ENCODE measurements at places on chromosomes 3 and 15.

GRCh38 chr15:83887961-83888360 is 234.0 kb downstream of the ADAMTSL3 start:
- no peak for DNase-seq

DNA sequence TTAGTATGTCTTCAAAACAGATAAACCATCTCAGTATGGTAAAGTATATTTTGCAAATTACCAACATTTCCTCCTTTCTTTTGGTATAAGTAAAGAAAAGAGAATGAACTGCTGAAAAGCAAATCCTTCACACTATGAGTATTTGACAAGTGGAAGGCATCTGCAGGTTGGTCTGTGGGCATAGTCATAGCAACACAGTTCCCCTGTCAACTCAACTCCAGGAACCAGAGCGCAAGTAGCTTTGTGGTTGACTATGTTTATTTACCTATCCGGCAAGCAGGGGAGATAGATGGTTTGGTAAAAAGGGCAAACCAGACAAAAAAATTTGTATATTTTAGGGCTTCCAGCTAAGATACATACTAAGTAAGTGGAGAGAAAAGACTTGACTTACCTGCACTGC is 88.3 kb upstream of the PPIB start:
- no peak for DNase-seq

DNA sequence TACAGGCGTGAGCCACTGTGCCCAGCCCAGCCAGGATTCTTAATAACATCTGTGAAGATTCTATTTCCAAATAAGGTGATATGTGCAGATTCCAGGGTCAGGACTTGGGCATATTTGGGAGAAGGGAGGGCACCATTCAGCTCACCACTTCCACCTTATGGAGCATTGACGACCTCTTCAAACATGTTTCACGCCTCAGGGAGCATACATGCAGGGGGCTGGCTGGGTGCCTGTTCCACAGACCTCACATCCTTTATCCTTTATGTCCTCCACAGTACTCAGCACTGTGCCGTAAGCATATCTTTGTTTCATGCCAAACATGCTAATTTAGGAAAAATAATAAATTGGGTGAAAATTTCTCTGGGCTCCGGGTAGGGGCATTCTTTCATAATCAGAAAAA is 229.0 kb downstream of the THSD4 start:
- DNase-seq = no peak

GRCh38 chr3:94524102-94524919 is 461.4 kb downstream of the NSUN3 start:
- peak; percentile 8 for DNase-seq

DNA sequence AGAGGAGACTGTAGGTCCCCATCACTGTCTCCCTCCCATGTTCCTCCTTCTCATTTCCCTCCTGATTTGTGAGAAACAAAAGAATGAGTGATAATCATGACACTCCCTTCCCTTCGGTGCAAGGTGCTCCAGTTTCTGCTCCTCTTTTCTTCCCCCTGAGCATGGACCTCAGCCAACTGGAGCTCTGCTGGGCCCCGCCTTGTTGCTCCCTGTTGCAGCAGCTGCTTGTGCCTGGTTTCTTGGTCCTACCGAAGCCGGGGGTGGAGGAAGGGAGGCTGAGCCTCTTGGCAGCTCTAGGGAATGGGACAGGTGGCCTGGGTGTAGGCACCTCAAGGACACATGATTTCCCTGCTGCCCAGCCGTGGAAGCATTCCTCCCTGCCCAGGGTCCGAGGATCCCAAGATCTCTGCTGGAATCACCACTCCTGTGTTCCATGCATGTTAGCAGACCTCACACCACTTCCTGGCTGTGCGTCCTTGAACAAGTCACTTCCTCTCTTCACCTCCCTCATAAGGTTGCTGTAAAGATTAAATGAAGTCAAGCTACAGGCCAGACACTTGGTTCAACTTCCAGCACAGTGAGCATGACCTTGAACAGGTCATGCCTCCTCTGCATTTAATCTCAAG is 131.6 kb upstream of the ABHD17C start:
- no peak for DNase-seq

- DNase-seq = no peak
Observed at GRCh38 chr3:101762041-101762646, 16.9 kb upstream of the NXPE3 start.

- DNase-seq = no peak
Observed at GRCh38 chr3:11155341-11156025, 1.2 kb downstream of the HRH1 start.

DNA sequence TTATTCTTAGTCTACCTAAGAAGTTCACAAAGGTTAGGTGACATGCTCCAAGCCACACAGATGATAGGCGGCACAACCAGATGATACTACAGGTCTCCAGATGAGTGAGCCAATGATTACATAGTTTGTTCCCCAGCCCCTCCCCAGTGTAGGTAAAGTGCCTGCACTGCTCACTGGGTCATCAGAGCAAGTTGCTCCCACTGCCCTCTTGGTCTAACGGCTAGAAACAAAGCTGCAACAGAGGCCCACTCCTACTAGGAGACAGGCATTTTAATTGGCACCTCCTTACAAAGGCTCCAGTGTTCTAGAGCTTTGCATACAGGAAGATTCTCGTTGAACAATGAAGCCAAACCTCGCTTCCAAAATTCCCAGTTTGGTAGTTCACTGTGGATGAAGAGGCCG is 47.3 kb downstream of the TMEM44 start:
- DNase-seq = no peak

DNA sequence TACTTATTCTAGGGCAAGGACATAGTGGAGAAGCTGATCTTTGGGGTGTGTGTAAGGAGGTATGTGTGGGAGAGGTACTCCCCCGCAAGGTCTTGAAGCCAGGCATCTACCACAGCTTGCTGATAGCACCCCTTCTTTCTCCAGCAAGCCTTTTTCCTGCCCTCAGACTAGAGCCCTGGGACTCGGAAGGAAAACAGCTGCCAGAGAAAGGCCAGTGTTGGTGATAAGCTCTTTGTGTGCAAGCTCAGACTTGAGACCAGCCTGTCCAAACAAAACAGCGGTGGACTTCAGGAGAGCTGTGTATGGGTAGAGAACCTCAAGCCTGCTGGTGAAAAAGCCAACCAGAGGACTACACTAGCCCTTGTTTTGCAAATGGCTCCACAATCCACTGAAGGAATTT is 1028.6 kb downstream of the MCTP2 start:
- DNase-seq = no peak

DNA sequence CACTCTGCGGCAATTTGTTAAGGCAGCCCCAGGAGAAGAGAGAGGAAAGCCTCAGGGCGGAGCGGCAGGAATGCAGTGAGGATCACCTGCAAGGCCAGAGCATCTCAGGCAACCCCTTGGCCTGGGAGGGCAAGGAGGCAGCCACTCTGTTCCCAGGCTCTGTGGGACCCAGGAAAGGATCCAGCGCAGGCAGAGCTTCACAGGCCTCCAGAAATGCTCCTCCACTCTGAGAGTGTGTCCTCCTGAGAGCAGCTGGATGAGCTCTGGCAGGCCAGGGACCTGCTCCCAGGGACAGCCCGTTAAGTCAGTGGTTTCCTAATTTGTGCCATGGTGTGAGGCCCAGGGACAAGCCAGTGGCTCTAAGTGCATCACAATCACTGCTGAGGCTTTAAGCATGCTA is 35.2 kb downstream of the RAB6B start:
- DNase-seq = no peak

DNA sequence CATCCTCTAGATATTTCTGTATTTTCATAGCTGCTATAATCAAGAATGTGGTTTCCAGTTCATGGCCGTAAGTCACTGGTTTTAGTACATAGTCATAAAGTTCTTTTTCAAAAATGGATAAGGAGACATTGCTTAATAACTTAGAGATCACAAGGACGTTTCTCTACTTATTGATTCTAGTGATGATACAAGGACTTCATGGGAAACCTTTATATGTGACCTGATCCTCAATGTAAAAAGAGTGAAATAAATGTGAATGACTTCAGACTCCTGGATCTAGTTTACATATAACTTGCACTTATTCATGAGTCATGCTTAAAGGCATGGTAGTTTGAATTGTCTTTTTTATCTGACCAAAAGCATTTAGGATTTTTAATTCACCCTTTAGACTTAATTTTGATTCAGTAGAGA is 35.2 kb downstream of the TSC22D2 start:
- DNase-seq = no peak

DNA sequence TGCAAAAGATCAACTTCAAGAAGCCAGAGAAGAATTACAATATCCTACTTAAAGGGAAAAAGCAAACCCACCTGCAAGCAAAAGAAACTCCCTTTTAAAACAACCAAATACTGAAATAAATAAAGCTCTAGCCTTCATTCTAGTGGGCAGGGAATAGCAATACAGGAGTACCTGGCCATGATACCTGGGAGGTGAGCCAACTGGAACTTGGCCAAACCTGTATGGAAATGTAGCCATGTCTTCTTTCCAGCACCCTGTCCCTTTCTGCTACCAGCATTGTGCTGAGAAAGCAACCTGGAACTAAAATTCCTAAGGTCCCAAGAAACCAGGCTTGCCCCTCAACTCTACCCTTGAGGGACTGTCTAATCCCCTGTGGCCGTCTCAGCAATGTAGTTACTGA is 530.0 kb downstream of the EPHB1 start:
- no peak for DNase-seq

DNA sequence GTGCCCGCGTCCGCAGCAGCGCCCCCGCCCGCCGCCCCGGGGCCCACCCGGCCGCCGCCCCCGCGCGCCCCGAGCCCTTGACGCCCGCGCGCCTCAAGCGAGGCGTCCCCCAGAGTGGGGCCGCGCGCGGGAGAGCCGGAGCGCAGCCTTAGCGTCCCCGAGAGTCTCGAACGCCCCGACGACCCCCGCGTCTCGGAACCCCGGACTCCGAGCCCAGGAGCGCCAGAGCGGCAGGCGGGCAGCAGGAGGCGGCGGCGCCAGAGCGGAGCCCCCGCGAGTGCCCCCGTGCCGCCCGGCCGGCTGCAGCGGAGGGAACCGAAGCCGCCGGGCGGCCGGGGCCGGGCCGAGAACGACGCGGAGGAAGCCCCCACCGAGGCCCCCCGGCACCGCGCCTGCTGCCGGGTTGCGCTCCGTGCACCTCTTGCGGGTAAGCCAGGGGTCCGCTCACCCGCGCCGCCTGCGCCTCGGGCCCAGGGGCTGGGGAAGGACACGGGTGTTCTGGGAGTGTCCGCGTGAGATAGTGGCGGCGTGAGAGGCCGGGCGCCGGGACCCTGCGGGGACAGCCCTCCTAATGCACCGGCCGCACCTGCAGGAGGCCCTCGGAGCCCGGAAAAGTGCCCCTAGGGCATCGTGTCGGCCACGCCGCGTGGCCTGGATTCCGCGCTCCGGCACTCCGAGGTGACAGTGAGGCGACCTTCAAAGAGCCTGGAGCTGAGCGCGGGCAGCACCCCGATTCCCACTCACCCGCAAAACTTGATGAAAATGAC is 52.0 kb upstream of the ULK4 start:
- DNase-seq = no peak

DNA sequence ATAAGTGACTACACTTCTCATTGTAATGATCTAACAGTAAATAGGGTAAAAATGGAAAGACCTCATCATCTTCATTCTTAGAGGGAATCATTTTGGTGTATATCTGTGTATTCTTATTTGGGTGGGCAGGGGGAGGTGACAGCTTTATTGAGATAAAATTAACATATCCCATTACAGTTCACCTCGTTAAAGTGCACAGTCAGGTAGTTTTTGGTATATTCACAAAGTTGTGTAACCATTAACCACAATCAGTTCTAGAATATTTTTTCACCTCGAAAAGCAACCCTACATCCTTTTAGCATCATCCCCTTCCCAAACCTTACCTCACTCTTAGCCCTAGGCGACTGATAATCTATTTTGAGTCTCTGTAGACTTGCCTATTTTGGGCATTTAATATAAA is 8.1 kb downstream of the PIAS1 start:
- no peak for DNase-seq

DNA sequence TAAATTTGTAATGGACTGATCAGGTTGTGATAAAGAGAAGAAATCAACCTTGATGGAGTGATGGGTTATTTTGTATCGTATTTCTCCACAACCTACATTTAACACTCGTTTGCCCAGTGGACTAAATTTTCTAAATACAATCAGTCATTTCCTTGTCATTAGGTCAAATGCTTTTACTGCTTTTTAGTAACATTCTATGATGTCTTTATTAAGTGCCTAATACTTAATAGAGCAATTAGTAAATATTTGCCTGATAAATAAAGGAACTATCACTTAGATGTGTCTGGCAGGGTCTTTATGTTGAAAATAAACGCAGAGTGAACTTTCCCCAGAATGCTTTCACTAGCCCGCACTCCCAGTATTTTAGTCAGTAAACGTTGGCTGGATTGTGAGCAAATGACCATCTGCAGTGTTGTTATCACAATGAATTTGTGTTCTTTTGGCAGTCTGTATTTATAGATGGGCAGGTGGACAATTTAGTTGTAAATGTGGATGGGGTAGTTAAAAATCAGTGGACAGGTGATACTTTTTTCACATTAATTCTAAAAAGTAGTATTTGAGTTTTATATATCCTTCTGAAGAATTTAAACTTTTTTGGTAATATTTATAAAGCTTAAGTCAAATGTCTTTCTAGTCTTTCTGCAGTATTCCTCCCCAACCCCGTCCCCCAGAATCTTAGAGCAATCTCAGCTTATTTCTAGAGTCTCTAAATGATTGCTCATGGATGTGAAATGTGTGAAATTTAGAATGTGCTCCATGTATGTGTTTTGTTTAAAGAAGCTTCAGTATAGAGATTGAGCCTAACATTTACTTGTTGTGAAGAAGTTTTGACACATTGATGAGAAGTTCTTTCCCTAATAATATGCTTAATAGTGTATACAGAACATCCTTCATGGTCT is 4.9 kb downstream of the USP3 start:
- DNase-seq = no peak

- DNase-seq = peak; percentile 47
Observed at GRCh38 chr3:128011140-128011539, 41.1 kb upstream of the SEC61A1 start.

DNA sequence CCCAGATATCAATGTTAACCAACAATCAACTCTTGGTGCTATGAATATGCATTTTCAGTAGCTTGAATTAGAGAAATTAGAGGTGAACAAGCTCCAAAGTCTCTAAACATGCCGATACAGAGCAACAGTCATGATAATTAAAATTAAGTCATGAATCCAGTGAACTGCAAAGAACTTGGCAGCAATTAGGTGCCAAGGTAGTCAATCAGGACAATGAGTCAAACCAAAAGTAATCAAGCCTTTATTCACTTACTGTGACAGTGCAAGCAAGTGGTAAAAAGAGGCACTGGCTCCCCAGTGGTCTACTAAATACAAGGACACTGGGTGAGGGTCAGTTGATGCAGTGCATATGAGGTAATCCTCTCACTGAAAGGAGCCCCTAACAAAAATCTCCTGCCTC is 1.8 kb downstream of the ZNF770 start:
- DNase-seq = no peak

DNA sequence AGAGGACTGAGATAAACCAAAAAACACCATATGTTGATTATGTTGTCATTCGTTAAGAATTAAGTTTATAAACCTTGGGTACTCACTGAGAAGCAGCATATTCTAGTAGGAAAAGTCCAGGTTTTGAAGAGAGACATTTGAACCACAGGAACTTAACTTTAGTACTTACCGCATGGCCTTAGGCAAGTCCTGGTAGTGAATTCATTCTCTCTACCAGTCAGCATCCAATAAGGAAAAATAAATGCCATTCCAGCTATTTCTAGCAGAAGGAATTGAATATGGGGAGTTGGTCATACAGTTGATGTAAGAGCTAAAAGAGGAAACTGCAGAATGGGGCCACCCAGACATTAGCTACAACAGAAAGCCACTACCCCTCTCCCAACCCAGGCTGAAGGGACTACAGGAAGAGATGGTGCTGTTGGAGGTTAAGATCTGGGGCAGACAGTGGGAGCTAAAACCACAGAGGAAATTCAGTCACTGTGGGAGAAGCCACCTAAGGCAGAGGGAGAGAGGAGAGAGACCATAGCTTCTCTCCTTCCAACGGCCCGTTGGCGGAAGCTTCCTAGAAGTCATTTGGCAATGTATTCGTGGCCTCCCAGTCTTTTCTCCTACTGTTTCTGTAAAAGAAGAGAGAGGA is 133.8 kb upstream of the RARB start:
- DNase-seq = no peak

Measured in renal cortex interstitium (tissue), 15 donors.